ENCODE measurements at places on chromosomes 13 and 19.

DNA sequence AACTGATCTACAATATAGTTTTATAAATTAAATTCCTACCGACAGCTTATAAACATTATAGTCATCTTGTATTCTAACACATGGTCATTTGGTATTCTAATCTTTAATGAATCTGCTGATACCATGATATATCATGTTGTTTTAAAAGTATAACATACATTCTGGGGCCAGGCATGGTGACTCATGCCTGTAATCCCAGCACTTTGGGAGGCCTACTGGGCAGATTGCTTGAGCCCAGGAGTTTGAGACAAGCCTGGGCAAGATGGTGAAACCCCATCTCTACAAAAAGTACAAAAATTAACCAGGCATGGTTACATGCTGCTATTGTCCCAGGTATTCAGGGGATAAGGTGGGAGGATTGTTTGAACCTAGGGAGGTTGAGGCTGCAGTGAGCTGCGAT, 3.1 kb downstream of the ZNF383 start:
- no peak for DNase-seq
- H3K36me3 ChIP-seq: peaks cover 11% of the 10 kb centered on the region
- no peaks in the 10 kb centered on the region for H3K27me3 ChIP-seq
- H3K4me3 ChIP-seq: no peak overlapping the region

DNA sequence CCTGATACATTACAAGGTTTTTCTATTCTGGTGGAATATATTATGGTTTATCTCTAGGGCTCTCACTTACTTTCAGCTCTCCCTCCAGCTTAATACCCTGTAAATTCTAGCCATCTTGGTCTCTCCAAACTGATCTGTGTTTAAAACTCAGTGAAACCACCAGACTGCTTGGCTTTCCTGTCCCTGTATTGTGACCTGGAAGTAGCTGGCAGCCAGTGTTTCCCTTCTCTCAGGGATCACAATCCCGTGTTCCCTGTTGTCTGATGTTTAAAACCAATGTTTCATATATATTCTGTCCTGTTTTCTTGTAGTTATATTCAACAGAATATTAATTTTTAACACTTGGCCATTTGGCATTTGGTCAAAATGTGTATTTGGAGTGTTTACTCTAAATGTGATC, 8.0 kb downstream of the AKAP11 start:
- no peaks in the 10 kb centered on the region for H3K4me1 ChIP-seq
- H3K27me3 ChIP-seq: no peaks in the 10 kb centered on the region
- no peak for DNase-seq
- no peak overlapping the region for H3K27ac ChIP-seq
- H3K36me3 ChIP-seq: no peaks in the 10 kb centered on the region

GRCh38 chr19:38009650-38010242, 102.7 kb downstream of the SIPA1L3 start:
- no peak overlapping the region for H3K4me3 ChIP-seq
- H3K27ac ChIP-seq: no peak overlapping the region
- H3K27me3 ChIP-seq: no peaks in the 10 kb centered on the region
- H3K4me1 ChIP-seq: peaks cover 6% of the 10 kb centered on the region
- H3K36me3 ChIP-seq: no peaks in the 10 kb centered on the region

DNA sequence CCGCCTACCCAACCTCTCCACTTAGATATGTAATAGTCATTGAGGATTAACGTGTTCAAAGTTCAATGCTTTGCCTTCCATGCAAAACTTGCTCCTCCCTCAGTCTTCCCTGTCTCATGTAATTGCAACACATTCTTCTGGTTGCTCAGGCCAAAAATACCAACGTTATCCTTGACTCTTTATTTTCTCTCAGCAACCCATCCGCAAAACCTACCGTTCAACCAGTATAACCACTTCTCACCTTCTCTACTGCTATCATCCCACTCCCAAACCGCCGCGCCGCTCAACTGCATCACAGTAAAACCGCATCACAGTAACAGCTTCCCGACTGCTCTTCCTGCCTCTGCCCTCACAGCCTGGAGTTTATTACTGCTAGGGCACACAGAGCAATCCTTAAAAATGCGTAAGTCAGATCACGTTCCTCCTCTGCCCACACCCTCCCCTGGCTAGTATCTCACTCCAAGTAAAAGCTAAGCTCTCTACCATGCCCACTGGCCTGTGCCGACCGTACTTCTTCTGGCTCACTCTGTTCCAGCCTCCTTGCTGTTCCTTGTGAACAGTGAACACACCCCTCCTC, 8.2 kb downstream of the MTIF3 start:
- peaks cover 14% of the 10 kb centered on the region for H3K4me1 ChIP-seq
- no peaks in the 10 kb centered on the region for H3K36me3 ChIP-seq
- no peak overlapping the region for H3K4me3 ChIP-seq
- peak; percentile 39 for DNase-seq

GRCh38 chr19:51971624-51972023, 15.0 kb downstream of the ZNF350 start:
- H3K27me3 ChIP-seq: no peaks in the 10 kb centered on the region
- peaks cover 4% of the 10 kb centered on the region for H3K36me3 ChIP-seq
- no peak overlapping the region for H3K27ac ChIP-seq
- no peak overlapping the region for H3K4me3 ChIP-seq
- no peaks in the 10 kb centered on the region for H3K4me1 ChIP-seq

- no peak for DNase-seq
- H3K4me3 ChIP-seq: peak overlapping the region; percentile 15
- peak overlapping the region; percentile 17 for H3K27ac ChIP-seq
- H3K36me3 ChIP-seq: no peaks in the 10 kb centered on the region
Measured at GRCh38 chr19:8307400-8307964, 676 bp downstream of the CD320 start.

DNA sequence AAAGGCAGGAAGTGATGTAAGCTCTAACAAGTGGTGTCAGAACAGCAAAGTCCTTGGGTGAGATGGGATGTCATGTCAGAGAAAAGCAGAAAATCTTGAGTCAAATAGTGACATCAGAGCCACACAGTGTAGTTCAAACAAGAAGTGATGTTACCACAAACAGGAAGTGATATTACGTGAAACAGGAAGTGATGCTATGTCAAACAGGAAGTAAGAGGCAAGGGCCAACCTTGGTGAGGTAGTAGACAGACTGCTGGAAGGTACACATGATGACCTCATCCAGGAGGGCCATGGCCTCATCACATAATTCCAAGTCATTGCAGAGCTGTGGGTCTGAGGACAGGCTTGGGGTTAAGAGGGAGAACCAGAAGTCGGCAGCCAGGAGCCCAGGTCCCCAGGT, 7.0 kb upstream of the MAMSTR start:
- H3K27ac ChIP-seq: no peak overlapping the region
- H3K4me1 ChIP-seq: no peaks in the 10 kb centered on the region
- no peaks in the 10 kb centered on the region for H3K27me3 ChIP-seq
- H3K4me3 ChIP-seq: no peak overlapping the region
- no peak for DNase-seq
- H3K36me3 ChIP-seq: no peaks in the 10 kb centered on the region

GRCh38 chr13:90201202-90201601, 1146.3 kb upstream of the MIR17HG start:
- no peaks in the 10 kb centered on the region for H3K36me3 ChIP-seq
- no peak overlapping the region for H3K4me3 ChIP-seq
- H3K27me3 ChIP-seq: no peaks in the 10 kb centered on the region
- no peaks in the 10 kb centered on the region for H3K4me1 ChIP-seq

GRCh38 chr19:30634996-30635975, 263.1 kb downstream of the ZNF536 start:
- no peaks in the 10 kb centered on the region for H3K36me3 ChIP-seq
- H3K27me3 ChIP-seq: no peaks in the 10 kb centered on the region
- no peak overlapping the region for H3K4me3 ChIP-seq
- H3K27ac ChIP-seq: no peak overlapping the region

DNA sequence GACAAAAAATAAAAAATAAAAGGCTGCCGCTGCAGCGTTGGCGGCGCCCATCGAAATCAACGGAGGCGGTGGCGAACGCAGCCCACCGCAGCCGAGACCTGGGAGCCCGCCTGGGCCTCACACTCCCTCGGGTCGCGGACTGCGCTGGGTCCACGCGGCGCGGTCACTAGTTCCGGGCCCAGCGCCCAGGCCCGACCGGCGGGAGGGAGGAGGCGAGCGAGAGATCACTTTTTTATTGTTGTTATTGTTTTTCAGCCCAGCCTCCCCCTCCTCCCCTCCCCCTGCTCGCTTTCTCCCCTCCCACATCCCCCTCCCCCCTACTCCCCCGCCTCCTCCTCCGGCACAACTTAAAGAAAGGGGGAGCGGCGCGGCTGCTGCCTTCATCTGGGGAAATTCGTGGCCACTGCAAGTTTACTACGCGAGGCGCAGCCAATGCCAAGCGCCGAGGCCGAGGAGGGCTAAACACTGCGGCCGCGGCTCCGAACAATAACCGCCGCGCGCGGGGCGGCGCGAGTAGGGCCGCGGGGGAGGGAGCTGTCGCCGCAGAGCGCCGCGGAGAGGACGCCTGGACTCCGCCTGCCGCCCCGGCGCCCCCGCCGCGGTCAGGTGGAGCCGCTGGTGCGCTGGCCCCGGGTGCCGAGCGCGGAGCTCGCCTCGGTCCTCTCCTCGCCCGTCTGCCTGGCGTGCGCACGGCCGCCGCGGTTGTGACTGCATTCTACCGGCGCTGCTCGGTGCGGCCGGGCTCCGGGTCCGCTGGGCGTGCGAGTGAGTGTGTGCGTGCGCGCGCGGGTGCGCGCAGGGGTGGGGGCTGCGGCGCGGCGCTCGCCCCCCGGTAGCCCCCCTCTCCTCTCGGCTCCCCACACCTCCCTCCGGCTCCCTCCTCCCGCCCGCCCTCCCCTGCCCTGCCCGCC, 505 bp upstream of the ZIC2 start:
- DNase-seq: peak; percentile 51
- H3K4me1 ChIP-seq: peaks cover 15% of the 10 kb centered on the region
- H3K4me3 ChIP-seq: peak overlapping the region; percentile 36

DNA sequence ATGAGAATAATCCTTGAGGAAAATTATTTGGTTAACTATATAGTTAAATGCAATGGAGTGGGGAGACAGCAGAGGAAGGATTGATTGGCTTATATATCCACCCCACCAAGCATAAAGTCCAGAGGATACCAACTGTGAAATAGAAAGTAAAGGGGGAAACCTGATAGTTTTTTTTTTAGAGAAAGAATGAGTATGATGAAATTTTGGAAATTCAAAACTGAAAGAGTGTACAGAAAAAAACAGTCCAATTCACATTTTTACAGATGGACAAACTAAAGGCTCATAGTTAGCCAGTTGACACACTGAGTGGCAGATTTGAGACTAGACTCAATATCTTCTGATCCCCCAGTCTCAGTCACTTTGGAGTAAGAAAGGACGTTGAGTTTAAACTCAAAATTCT, 51.1 kb downstream of the FNDC3A start:
- no peaks in the 10 kb centered on the region for H3K36me3 ChIP-seq
- no peaks in the 10 kb centered on the region for H3K4me1 ChIP-seq
- no peak overlapping the region for H3K27ac ChIP-seq
- DNase-seq: no peak
- no peak overlapping the region for H3K4me3 ChIP-seq
- no peaks in the 10 kb centered on the region for H3K27me3 ChIP-seq

GRCh38 chr19:22945560-22945959, 57.4 kb downstream of the ZNF728 start:
- no peak overlapping the region for H3K27ac ChIP-seq
- no peaks in the 10 kb centered on the region for H3K36me3 ChIP-seq
- H3K4me3 ChIP-seq: no peak overlapping the region
- no peaks in the 10 kb centered on the region for H3K4me1 ChIP-seq
- H3K27me3 ChIP-seq: no peaks in the 10 kb centered on the region

- H3K4me1 ChIP-seq: no peaks in the 10 kb centered on the region
- H3K36me3 ChIP-seq: no peaks in the 10 kb centered on the region
- DNase-seq: no peak
Measured at GRCh38 chr19:34403784-34404108, 453 bp upstream of the PDCD2L start.

DNA sequence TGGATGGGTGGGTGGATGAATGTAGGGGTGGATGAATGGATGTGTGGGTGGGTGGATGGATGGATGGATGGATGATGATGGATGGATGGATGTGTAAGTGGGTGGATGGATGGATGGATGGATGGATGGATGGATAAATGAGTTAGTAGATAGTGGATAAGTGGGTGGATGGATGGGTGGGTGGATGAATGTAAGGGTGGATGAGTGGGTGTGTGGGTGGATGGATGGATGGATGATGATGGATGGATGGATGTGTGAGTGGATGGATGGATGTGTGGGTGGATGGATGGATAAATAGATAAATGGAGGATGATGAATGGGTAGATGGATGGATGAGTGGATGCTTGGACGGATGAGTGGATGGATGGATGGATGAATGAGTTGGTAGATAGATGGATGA, 3.2 kb downstream of the MCF2L start:
- no peak for DNase-seq
- no peak overlapping the region for H3K27ac ChIP-seq
- H3K4me1 ChIP-seq: peaks cover 9% of the 10 kb centered on the region
- no peaks in the 10 kb centered on the region for H3K36me3 ChIP-seq
- no peak overlapping the region for H3K4me3 ChIP-seq
- H3K27me3 ChIP-seq: no peaks in the 10 kb centered on the region

- no peaks in the 10 kb centered on the region for H3K36me3 ChIP-seq
- no peak for DNase-seq
- no peak overlapping the region for H3K27ac ChIP-seq
Measured at GRCh38 chr13:105333416-105333815, 1202.0 kb downstream of the EFNB2 start.

DNA sequence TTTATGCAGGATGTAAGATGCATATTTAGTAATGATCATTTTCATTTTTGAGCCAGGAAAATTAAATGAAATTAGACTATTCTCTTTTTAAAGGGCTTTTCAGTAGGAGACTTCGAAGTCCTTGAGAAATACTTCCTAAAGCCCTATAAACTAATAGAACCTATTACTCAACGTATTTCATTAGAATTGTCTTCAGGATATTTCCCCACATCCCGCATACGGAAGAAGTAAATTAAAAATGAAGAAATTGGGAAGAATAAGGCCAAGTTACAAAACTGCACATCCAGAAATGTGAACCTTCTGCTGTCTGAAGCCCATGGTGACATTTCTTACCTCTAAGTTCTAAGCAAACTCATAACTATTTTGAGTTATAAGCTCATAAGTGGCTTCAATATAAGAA, 66.5 kb downstream of the RXFP2 start:
- H3K4me3 ChIP-seq: no peak overlapping the region
- no peaks in the 10 kb centered on the region for H3K4me1 ChIP-seq
- no peak for DNase-seq
- H3K36me3 ChIP-seq: no peaks in the 10 kb centered on the region
- H3K27ac ChIP-seq: no peak overlapping the region

DNA sequence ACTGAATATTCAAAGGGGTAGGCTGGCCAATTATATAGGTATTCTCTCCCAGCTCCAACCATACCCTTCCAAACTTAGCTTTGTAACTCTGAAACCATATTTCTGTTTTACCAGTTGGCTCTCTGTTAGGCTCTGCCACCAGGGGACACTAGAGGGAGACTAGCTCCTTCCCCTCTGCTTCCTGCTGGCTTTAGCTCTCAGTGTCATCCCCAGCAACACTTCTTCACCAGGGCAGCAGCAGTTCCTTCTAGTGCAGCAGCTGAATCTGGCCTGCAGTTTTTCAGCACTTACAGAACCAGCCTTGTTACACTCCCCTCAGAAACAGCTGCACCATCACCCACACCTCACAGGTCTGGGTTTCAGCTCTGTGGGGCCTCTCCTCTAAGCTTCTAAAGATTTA, 51.0 kb upstream of the DOCK9 start:
- no peak overlapping the region for H3K4me3 ChIP-seq
- H3K36me3 ChIP-seq: no peaks in the 10 kb centered on the region
- no peaks in the 10 kb centered on the region for H3K4me1 ChIP-seq
- no peaks in the 10 kb centered on the region for H3K27me3 ChIP-seq

Measured in hepatocyte (in vitro differentiated cells).